Foreskin melanocyte (primary cell): ENCODE measurements at places on chromosomes 2 and 18.
A peak's percentile ranks its signal among the peaks of the same experiment; 100 is the strongest.

DNA sequence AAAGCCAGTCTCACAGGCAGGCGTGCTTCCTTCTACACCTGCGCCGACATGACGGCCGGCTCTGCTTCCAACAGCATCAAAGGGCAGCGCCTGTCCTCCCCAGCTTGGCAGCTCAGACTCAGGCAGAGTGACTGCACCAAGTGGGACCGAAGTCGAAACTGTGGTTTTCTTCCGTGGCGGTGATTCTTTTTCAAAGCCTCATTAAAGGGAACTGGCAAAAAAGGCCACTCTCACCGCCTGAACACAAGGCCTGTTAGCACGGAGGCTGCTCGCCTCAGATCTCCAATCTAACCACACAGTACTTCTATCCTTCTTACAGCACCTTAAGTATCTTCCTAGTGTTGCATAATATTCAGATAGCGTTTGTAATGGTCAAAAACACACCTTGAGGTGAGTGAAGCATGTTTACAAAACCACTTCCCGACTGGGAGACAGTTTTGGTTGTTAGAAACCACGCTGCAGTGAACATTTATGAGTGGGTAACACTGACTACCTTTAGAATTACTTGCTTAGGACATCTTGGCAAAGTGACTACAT is 236.4 kb downstream of the HDAC4 start:
- DNase-seq = no peak

DNA sequence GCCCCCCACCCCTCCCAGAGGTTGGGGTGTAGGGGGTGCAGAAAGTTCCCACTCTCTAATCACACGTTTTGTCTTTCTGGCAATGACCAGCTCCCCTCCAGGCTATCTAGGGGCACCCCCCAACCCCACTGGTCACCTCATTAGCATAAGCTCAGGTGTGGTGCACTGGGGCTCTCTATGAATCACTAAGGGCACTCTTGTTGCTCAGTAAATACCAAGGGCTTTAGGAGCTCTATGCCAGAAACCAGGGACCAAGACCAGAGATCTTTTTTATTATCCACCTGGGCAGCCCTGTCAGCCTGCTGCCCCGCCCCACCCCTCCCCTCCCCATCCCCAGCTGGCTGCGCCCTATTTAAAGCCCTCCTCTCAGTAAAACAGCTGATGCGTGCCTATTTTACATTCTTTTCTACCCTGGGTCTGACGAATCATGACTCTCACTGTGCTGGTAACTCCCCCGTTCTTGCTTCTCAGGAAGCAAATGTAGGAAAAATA is 24.3 kb downstream of the NCK2 start:
- DNase-seq = no peak

DNA sequence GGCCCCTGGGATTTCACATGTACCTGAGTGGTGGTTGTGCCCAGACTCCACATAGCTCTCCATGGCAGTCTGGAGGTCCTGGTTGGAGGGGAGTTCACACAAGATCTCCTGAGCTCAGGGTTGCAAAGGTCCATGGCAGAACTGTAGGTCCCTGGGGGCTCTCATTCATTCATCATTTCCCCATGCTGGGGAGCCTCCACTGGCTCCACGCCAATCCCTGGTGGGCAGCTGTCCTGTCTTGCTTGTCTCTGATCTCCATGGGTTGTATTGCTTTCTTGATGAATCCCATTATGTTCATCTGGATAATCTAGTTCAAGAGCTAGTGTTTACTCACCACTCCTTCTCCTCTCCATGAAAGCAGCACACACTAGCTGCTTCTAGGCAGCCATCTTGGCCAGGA is 42.4 kb downstream of the ZSWIM2 start:
- no peak for DNase-seq

- DNase-seq = no peak
These were observed 129.4 kb upstream of the RAB12 start for GRCh38 chr18:8479789-8480188.

DNA sequence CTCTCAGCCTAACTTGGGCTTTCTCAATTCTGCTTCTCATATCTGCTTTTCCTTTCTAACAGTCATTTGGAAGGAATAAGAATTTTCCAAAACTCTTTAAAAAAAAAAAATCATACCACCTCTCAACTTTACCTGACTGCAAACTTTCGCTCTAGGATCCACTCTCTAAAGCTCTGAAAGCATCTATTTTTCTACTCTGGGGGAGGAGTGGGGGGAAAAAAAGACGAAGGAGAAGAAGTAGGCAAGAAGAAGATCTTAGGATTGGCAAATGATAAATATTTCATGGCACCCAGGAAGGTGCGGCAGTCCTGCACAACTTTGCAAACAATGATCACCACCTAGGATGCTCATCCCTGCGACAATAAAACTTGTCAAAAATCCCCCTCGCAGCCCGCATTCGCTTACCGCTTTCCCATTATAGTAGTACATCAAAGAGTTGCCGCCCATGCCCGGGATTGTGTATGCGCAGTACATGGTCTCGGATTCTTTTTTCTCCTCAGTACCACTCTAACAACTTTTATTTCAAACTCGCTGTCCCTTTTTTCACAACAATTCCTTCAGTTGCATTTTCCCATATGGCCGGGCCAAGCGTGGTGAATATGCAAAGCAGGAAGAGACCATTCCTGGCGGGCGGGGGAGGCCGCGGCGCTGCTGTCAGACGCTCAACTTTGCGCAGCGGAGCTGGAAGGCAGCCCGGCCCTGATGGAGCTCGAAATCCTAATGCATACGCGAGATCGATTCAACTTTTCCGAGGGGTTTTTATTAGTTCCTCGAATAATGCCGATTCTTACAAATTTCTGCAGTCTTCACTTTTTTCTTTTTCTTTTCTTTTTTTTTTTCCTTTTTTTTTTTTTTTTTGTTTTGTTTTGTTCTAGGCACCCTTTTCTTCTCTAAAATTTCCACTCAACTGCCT is 266.5 kb downstream of the TCF4 start:
- DNase-seq = peak; percentile 82

- peak; percentile 48 for DNase-seq
These were observed 310.7 kb downstream of the CLIP4 start for GRCh38 chr2:29425866-29426265.

DNA sequence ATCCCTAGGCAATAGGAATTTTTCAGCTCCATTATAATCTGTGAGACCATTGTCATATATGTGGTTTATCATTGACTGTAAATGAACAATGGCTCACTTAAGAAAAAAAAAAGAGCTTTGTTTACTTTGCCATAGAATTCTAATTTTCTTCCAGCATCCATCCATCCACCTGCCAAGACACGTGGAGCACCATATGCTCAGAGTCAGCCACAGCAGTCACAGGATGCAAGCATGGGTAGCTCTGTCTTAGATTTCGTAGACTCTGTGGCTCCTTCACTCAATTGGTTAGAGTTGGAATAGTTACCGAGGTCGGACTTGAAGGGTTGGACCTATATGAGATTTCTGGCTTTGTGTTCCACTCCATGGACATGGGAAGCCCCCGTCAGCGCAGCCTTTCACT is 75.6 kb downstream of the COA5 start:
- no peak for DNase-seq

GRCh38 chr18:79106084-79106483 is 36.9 kb downstream of the ATP9B start:
- DNase-seq = no peak

GRCh38 chr2:138922973-138923563 is 142.9 kb upstream of the NXPH2 start:
- no peak for DNase-seq

DNA sequence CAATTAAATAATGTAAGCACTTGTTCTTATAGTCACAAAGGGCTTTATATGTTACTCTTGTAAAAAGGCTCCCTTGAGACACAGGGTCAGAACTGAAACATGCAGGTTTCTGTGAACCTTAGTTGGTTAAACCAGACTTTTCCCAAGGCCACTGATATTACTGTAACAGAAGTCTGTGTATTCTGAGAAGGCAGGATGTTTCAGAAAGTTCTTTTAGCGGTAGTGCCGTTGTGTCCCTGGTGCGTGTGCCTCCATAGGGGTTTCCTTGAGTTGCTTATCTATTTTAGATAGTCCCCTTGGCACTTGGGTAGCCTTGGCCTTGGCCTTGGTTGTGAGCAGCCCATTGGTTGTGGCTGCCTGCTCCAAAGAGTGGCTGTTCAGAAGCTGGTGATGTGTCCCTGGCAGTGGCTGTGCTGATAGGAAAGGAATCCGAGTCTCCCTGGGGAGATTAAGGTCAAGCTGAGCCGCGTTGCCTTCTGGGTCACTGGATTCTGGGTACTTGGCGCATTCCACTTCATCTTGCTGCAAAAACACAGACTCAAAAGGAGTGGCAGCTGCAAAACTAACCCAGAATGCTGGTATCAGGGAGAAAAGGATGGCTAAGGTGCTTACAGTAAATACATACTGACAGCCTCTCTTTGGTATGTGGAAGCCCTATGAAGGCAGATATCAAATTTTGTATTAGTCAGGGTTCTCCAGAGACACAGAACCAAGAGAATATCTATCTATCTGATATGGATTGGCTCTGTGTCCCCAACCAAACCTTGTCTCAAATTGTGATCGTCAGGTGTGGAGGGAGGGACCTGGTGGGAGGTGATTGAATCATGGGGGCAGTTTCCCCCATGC is 69.7 kb downstream of the FHOD3 start:
- DNase-seq = no peak
